ENCODE measurements at places on chromosomes 11 and 22. TPM values are rescaled to one million over a fixed set of nuclear protein-coding genes. Genes with fewer than 3 reads are reported as not detected.

Gene SLC15A3
- 22.6 TPM for total RNA-seq

Gene PISD
- total RNA-seq = 21.2 TPM

Gene TPH1
- under 0.01 TPM for total RNA-seq

Gene FGF3
- total RNA-seq = not detected

Gene C11orf87
- 0.16 TPM for total RNA-seq
